ENCODE measurements at places on chromosomes 12 and 14.

DNA sequence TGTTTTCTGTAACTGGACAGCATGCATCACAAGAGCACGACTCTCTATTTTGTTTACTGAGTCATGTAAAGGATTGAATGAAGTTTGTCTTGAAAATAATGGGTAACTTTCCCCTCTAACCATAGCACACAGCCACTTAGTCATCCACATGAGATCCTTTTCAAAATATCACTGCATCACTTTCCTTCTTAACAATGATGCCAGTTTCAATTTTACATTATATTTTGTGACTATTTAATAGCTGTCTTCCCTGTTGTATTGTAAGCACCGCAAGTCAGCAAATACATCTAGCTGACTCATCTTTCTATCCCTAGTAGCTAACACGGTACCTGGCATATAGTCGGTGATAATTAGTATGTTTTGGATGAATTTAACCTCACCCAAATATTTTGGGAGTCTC, 83.3 kb upstream of the PPM1H start:
- DNase-seq, result no peak

DNA sequence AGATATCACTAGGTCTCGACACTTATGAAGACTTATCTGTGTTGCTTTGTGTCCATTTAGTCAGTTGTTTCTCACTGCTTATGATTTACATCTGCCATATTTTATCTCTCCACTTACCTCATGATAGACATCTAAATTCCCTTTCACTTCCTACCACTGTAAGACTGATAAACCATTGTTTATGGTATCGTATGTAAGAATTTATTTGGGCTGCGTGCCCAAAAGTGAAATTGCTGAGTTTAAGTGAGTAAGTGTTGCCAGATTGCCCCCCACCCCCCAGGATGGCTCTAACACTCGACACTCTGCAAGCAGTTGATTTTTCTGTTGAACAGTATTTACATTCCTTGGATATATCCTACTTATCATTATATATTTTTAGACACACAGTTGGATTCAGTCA, 69.9 kb upstream of the MON2 start:
- no peak for DNase-seq

DNA sequence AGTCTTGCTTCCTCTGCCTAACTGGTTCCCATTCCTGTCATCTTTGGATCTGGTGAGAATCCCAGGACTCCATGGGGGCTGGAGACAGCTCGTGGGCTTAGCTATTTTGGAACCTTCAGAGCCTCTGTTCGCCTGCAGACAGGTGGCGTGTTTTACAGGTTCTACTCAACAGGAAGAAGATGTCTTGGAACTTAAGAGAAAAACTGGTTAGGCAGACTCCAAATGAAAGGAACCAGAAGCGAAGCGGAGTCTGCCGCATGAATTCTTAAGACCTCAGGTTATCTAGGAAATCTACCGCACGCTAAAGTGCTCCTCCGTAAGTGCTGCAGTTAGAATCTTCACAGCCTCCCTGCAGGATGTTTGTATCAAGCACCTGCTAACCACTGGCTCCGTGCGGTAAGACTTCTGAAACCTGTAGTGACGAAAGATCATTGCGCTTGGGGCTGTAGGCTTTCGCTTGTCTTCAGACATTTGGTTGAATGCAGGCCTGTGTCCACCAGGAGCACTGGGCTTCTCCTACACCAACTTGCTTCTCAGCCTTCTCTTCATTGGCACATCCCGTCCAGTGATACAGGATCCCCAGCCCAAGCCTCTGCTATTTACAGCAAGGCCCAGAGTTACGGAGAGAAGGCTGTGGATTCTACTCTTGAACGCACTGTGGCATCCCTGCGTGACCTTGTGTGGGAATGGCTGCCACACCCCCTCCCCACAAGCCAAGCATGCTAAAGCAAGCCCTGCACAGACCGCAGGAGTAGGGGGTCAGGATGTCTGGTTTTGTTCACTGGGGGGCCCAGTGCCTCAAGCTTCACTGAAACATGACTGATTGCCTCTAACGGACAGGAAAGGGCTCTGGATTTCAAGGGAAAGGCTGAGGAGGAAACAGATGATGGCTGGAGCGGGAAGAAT, 35.0 kb downstream of the ACADS start:
- no peak for DNase-seq

DNA sequence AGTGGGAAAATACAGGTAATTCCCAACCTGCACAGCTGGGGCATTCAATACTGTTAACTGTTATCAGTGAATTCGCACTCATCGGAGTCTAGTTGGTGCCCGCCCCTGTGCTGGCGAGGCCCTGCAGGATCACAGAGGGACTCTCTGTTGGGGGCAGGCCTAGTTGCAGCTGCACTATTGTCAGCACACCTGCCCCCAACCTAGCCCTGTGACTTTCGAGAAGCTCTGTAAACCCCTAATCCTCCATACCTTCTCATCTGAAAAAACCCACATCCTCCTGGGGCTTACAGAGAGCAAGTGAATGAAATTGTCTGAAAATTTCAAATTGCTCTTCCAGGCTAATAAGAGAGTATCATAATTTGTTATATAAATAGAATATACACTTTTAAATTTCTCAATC, 132.2 kb upstream of the NUDT4 start:
- peak; percentile 37 for DNase-seq

GRCh38 chr12:76533331-76533730, 26.2 kb downstream of the OSBPL8 start:
- DNase-seq, result no peak

- no peak for DNase-seq
These were observed 83.2 kb downstream of the SLC38A6 start for GRCh38 chr14:61064210-61064609.

- DNase-seq, result peak; percentile 90
These were observed 1.4 kb upstream of the FOS start for GRCh38 chr14:75277008-75277814.

- no peak for DNase-seq
These were observed 95.8 kb downstream of the EPS8 start for GRCh38 chr12:15693228-15693911.

DNA sequence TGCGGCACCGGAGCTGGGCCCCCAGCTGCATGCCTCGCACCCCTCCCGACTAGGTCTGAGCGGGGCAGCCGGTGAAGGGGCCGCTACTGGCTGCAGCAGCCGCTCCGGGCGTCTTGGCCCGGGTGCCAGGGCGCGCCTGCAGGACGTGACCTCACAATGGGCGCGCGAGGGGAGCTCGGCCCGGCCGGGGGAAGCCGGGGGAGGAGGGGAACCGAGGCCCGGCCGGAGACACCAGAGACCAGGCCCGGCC, 353 bp downstream of the BAG5 start:
- DNase-seq, result no peak

DNA sequence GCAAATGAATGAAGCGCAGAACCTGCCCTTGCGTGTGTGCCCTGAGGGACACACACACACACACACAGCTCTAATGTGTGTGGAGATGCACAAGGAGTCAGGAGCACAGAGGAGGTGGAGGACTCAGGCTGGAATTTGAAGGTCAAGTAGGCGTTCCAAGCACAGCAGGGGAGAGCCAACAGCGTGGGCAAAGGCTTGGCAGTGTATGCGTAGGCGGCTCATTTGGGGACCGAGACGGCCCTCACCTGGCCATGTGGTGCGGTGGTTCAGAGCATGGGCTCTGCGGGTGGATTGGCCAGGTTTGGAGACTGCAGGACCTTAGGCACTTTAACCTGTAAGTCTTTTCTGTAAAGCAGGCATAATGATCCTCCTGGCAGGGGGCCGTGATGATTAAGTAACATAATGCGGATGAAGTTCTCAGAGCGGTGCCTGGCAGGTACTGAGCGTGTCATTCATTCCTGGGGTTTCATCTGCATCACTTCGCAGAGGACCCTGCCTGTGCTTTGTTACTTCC, 69.5 kb upstream of the SLC24A4 start:
- DNase-seq, result no peak

DNA sequence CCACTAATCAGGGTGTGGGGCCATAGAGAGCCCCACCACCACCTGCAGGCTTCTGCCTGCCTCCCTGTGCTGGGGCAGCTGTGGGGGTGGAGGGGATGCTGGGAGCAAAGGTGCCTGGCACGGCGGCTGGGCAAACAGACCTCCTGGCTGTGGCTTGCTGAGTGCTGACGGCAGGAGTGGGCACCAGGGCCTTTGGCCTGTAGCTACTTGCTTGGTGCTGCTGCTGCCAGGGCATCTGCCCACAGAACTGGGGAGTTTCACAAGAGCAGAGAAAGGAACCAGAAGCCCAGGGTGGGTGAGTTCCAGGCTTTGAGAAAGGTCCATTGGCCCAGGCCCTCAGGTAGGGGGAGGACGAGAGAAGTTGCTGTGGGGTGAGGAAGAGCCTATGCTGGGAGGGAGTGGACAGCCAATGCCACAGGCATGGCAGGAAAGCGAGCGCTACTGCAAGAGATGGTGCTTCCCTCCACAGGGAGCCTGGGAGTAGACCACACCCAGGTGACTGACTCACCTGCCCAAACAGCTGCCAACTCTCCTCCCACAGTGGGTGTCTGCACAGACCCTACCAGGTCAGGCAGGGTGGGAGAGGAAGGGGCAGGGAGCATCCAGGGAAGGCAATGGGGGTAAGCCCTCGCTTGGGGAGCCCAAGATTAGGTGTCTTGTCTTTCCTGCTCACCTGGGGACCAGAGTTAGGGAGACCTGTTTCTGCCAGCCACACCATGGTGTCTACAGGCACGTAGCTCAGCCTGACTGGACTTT, 39.0 kb upstream of the HDAC7 start:
- DNase-seq, result no peak
